ENCODE measurements at places on chromosomes 2 and 18. TPM values are rescaled to one million over a fixed set of nuclear protein-coding genes. Genes with fewer than 3 reads are reported as not detected.
A peak's percentile ranks its signal among the peaks of the same experiment; 100 is the strongest.

The SUMO1 gene
- 173 TPM for total RNA-seq

The IL36G gene
- not detected for total RNA-seq

The GPR35 gene
- 27.1 TPM for total RNA-seq

The NR4A2 gene
- total RNA-seq = not detected

The ABCG5 gene
- total RNA-seq = 5.8 TPM

The TBR1 gene
- not detected for total RNA-seq

The ANKMY1 gene
- 11.7 TPM for total RNA-seq

DNA sequence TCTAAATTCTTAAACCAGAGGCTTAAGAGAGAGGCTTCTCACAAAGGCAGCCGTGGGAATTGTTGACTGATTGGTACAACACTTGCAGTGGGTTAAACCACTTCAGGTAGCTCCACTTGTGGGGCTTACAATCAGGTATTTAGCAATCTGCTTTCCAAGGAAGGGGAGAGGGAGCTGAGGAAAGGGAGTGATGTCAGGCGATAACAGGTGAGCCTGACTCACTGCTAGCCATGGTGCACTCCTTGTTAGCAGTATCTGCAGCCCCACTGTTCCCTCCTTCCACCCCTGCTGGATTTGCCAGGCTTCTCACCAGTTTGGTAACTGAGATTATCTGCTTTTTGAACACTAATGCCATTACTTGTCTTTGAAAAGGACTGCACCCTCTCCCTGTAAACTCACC lies 1056.7 kb upstream of the FANCL start:
- DNase-seq = no peak
- no peaks in the 10 kb centered on the region for H3K4me1 ChIP-seq
- H3K4me3 ChIP-seq = no peak overlapping the region
- H3K27ac ChIP-seq = no peak overlapping the region

- H3K36me3 ChIP-seq = no peaks in the 10 kb centered on the region
- H3K4me1 ChIP-seq = no peaks in the 10 kb centered on the region
- H3K4me3 ChIP-seq = no peak overlapping the region
- no peaks in the 10 kb centered on the region for H3K27me3 ChIP-seq
- no peak for DNase-seq
These were observed 486.0 kb downstream of the ERBB4 start for GRCh38 chr2:212052412-212053159.

- no peak overlapping the region for H3K4me3 ChIP-seq
- DNase-seq = no peak
- peaks cover 4% of the 10 kb centered on the region for H3K27me3 ChIP-seq
These were observed 132.1 kb downstream of the COL6A3 start for GRCh38 chr2:237281836-237282306.

GRCh38 chr2:207244971-207245925 lies 79.5 kb upstream of the KLF7 start:
- no peak overlapping the region for H3K4me3 ChIP-seq
- DNase-seq = no peak
- H3K4me1 ChIP-seq = no peaks in the 10 kb centered on the region
- H3K36me3 ChIP-seq = no peaks in the 10 kb centered on the region
- H3K27me3 ChIP-seq = 0 out of 3 replicates have a peak, but pooled peaks cover 4% of the 10 kb centered on the region

GRCh38 chr2:64586883-64587481 lies 62.9 kb downstream of the AFTPH start:
- no peaks in the 10 kb centered on the region for H3K4me1 ChIP-seq
- H3K27ac ChIP-seq = no peak overlapping the region
- H3K36me3 ChIP-seq = peaks cover 21% of the 10 kb centered on the region
- H3K27me3 ChIP-seq = no peaks in the 10 kb centered on the region

DNA sequence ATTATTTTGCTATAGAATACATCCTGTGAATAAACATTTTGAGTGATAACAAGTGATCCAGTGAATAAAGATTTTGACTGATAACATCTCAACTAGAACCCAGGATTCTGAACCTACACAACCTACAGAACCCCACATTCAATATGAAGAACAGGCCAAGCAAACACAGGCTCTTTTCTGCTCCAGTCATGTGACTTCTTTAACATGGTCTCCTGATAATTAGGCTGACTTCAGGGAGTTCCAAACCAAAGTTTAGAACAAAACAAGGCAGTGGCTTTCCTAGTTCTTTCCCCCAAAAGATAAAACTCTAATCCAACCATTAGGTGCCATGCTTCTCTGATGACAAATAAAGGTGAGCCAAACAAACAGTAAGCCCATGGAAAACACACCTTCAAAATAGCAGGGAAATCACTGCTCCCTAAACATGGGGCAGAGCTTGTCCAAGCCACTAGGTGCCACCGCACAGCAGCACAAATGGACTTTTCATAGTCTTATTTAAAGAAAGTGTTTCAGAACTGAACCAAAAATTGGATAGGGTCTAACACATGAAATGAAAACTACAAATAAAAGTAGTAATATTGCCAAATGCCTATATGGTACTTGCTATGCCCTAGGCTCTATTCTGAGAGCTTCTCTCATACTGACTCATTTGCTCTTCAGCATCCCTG lies 95.3 kb downstream of the EVA1A start:
- no peaks in the 10 kb centered on the region for H3K27me3 ChIP-seq
- no peaks in the 10 kb centered on the region for H3K36me3 ChIP-seq
- peaks cover 31% of the 10 kb centered on the region for H3K4me1 ChIP-seq
- DNase-seq = peak; percentile 61

DNA sequence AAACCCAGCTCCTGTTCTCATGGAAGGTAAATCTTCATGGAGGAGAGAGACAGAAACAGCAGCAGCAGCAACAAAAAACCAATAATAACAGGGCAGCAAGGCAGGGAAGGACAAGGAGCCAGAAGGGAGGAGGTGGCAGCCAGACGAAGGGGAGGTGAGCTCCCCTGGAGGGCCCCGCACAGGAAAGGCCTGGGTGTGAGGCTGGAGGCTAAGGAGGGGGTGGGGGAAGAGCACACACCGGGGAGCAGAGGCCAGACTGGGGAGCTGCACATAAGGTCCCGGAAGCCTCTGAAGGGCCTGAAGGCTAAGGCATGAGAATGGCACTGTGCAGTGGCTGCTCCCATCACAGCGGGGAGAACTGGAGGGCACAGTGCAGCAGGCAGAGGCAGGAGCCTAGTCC lies 94.8 kb upstream of the SMAD7 start:
- H3K27ac ChIP-seq = no peak overlapping the region
- H3K36me3 ChIP-seq = no peaks in the 10 kb centered on the region
- no peaks in the 10 kb centered on the region for H3K27me3 ChIP-seq
- H3K4me1 ChIP-seq = no peaks in the 10 kb centered on the region
- H3K4me3 ChIP-seq = no peak overlapping the region
- no peak for DNase-seq

Data from HepG2 (cell line).